ENCODE measurements at places on chromosomes 4 and X.
A peak's percentile ranks its signal among the peaks of the same experiment; 100 is the strongest.

GRCh38 chrX:111687305-111687704, 6.3 kb downstream of the ALG13 start:
- DNase-seq = no peak

DNA sequence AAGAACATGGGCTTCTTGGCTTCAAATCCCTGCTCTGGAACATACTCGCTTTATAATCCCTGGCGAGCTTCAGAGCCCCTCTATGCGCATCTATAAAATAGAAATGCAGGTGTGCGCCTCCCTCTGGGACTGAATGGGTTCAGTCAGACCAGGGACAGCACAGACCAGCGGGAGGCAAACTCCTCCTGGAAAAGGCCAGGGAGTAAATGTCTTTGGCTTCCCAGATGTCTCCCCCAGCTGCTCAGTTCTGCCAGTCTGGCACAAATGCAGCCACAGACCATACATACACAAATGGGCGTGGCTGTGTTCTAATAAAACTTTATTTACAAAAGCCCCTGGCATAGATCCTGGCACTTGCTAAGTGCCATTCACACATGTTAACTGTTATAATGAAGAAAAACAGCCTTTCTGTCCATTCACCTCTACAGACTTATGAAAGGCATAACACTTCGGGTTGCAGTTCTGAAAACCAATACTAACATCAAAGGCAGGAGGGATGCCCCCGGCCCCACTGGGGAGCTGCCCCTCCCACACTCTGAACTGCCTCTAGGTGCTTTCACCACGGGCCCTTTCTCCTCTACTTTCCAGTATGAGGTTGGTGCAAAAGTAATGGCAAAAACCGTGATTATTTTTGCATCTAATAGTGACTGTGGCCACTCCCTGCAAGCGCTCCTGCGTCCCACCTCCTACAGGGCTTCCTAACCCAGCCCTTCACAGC, 4.6 kb downstream of the JAKMIP1 start:
- DNase-seq = no peak

DNA sequence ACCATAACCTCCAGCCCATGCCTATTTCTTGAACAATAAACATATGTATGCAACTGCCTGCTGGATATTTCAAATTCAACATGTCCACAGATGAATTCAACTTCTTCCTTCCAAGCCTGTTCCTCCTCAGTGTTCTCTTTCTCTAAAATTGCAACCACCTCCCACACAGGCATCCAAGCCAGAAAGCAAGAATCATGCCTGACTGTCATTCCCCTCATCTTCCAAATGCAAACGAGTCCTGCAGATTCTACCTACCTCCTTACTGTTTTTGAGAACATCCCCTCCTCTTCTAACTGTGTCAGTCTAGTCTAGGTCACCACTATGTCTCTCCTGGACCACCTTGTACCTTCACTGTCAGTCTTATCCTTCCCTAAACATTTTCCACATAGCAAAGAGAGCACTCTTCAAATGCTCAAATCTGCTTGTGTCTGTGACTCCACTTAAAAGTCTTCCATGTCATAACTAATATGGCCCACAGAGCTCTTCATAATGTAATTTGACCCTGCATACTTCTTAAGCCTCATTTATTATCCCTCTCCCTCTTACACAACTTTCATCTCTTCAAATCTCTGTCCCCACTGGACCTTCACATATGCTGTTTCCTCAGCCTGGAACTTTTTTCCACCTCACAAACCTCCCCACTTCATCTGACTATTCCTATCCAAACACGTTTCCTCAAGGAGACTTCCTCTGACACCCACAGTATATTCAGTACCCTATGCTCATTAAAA, 25.7 kb downstream of the MAPK10 start:
- peak; percentile 75 for DNase-seq

GRCh38 chrX:124501586-124501985, 155.2 kb downstream of the SH2D1A start:
- no peak for DNase-seq

- no peak for DNase-seq
Measured at GRCh38 chrX:124212622-124213021, 119.8 kb upstream of the TEX13D start.

- no peak for DNase-seq
Measured at GRCh38 chr4:146900295-146900694, 45.4 kb downstream of the TTC29 start.

GRCh38 chrX:100413229-100413628, 3.2 kb upstream of the PCDH19 start:
- peak; percentile 63 for DNase-seq

DNA sequence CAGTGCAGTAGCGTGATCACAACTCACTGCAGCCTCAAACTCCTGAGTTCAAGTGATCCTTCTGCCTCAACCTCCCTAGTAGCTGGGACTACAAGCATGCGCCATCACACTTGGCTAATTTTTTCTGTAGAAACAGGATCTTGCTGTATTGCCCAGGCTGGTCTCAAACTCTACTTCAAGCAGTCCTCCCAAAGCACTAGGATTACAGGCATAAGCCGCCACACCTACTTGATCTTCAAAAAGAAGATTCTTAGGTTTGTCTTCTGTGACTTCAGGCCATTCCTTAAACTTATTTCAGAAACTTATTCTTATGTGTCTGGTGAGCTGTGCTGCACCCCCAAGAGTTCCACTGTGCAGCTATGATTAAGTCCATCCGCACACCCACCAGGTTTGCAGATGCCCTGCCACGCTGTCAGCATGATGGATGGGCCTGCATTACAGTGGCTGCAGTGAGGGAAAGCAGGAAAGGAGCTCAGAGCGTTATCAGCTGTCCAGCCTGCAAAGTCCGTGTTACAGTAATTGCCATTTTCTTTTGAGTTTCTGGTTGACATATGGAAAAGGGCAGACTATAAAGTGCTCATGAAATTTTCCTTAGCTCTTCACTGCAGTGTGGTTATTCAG, 146.6 kb downstream of the AASDH start:
- DNase-seq = no peak

DNA sequence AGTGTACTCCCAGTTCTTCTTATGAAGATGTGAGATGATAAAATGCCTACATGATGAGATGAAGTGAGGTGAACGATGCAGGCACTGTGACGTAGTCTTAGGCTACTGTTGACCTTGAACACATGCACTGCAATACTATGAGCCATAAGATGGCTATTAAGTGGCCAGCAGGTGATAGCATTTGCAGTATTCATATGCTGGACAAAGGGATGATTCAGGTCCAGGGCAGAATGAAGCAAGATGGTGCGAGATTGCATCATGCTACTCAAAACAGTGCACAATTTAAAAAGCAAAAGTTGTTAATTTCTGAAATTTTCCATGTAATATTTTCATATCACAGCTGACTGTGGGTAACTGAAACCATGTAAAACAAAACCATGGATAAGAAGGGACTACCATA, 781.4 kb downstream of the PCDH18 start:
- peak; percentile 25 for DNase-seq

- peak; percentile 3 for DNase-seq
Measured at GRCh38 chrX:111778591-111778990, 97.4 kb upstream of the TRPC5OS start.

DNA sequence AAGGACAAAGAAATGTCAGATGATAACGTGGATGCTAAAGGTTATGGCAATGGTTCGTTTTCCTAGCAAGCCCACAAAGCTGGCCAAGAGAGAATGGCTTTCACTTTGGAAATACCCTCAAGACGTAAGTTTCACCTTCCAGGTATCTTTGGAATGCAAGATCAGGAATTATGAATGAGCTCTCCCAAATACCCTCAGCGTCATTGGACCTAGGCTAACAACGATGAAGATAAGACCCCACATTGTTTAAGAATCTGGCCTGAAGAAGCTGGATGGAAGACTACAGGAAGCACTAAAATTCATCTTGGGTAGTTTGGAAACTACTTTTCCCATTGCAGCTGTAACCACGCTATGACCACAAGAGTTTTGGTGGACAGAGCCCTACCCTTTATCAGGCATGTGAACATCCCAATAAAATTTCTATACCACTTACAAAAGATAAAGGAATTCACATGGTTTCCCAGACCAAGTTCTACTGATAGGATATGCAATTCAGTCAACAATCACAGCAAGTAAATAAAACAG, 111.9 kb downstream of the KDR start:
- no peak for DNase-seq

DNA sequence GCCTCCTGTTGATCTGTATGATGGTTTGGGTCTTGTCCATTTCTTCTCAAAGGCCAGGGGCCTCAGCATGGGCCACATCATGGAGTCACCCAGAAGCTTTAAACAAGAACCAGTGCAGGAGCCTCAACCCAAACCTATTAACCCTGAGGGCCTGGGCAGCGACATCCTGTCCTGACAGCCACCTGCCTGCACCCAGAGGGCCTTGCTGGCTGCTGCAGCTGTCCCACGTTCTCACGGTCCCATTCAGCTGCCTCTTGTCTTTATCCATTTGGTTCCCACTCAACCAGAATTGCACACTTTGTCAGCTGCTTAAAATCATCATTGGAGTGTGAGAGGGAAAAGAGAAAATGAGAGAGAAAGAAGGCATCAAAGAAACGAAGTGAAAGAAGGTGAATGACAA, 21.6 kb downstream of the C4orf50 start:
- no peak for DNase-seq

GRCh38 chr4:160403081-160403480, 1300.2 kb downstream of the RAPGEF2 start:
- no peak for DNase-seq

GRCh38 chrX:122046226-122046625, 998.8 kb downstream of the GLUD2 start:
- peak; percentile 18 for DNase-seq

GRCh38 chrX:10633722-10634121, 13.3 kb upstream of the MID1 start:
- peak; percentile 93 for DNase-seq

- no peak for DNase-seq
Measured at GRCh38 chrX:129790146-129790545, 10.4 kb downstream of the SASH3 start.

DNA sequence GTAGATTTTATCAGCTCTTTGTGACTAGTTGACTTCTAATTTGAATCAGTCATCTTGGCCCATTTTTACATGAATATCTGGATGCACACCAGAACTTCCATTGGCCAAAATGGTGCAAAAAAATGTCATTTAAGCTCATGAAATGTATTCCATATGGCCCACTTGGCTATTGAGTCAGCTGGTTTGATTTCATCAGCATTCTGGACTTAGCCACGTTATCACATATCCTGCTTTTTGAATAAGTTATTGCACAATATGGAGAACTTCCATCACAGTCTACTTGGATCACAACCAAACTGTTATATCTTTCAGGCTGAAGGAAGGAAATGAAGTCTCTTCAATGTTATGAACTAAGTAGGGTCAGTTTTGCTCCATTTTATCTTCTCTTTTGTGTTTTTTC, 640.6 kb downstream of the PCDH7 start:
- peak; percentile 70 for DNase-seq

GRCh38 chr4:163467082-163467770, 6.3 kb downstream of the TKTL2 start:
- DNase-seq = peak; percentile 3

DNA sequence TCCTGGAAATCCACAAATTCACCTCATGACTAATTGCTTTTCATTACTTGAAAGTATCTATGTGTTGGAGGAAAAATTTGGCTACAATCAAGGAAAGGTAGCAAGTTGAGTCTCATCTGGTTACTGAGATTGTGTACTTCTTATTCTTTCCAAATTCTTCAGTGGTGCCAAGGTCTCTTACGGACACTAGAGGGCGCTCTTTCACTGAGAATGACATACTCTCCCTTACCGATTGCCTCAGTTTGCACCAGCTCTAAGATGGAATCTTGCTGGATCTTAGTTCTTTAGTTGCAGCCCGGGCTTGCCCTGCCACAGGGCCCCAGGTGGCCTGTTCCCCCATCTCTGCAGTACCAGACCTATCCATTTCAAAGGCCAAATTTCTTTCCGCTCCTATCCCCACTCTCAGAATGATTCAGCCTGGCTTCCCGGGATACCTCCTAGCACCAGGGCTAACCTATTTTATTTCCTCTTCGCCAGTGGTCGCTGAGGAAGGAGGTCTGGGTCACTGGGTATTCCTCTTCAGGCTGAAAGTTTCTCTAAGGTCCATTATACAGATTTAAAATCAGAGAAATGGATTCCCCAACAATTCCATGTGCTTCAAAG, 24.6 kb upstream of the GPR50 start:
- DNase-seq = peak; percentile 49

DNA sequence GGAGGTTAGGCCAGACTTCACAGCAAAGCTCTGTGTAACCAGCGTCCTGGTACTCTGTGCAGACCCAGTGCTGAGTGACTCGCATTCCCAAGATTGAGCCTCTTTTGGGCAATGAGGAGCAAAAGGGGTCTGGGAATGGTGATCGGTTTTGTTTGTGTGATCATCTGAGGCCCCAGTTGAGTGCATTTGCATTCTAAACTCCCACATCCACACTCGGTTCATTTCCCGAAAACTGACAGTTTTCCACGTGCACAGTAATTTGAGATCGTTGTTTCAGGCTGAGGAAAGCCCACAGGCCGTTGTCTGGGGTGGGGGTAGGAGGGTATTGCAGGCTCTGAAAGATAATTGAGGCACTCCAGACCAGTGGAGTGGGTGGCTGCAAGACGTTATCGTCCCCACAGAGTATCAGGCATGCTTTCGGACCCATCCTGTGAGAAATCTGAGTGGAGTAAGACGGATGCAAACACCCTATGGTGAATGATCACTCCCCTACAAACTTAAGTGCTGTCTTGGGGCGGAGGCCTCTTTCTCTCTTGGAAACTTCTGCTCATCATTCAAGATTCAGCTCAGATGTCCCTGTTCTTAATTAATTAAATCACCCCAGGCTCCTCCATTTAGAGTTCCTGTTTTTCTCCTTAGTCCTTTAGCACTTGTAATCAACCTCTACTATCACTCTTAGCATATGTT, 96.1 kb downstream of the AFF1 start:
- peak; percentile 42 for DNase-seq

DNA sequence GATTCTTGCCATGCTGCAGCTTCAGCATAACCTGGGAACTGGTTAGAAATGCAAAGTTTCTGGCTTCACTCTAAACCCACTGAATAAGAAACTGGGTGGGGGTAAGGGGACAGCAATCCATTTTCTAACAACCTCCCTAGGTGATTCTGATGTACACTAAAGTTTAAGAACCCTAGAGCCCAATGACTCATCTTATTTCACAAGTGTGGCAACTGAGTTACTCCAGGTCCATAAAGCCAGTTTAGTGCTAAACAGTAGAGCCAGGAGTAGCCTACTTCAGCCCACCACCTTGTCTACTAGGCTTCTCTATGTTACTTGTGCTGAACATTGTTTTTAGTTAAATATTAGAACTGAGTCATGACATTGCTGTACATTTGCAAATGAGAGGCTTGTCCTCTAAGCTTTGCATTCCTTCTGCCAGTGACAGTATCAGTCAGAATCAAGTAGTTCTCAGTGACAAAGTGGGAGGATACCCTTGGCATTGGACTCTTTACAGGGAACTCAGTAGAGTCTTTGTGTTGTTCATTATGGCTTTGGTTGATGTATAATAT, 518.0 kb downstream of the RPA4 start:
- peak; percentile 44 for DNase-seq

- no peak for DNase-seq
Measured at GRCh38 chr4:157575339-157575738, 354.8 kb downstream of the GRIA2 start.
